Peyer's patch (tissue), 4 donors: ENCODE measurements at places on chromosomes 7 and 10. TPM values are rescaled to one million over a fixed set of nuclear protein-coding genes. Genes with fewer than 3 reads are reported as not detected.

The SPAM1 gene
- not detected for total RNA-seq

The CPVL gene
- total RNA-seq = 2.5 TPM

The ZNF680 gene
- total RNA-seq = 9.1 TPM

The AMZ1 gene
- total RNA-seq = not detected

The ZNF786 gene
- total RNA-seq = 8.6 TPM

The SPDYE2B gene
- total RNA-seq = not detected

The CLCN1 gene
- total RNA-seq = not detected

The SCART1 gene
- 1.9 TPM for total RNA-seq

- H3K36me3 ChIP-seq = no peaks in the 10 kb centered on the region
- H3K27ac ChIP-seq = no peak overlapping the region
- H3K4me1 ChIP-seq = no peaks in the 10 kb centered on the region
- DNase-seq = no peak
Measured at GRCh38 chr7:11650500-11650899, 181.5 kb downstream of the THSD7A start.

- H3K27me3 ChIP-seq = no peaks in the 10 kb centered on the region
- no peak overlapping the region for H3K27ac ChIP-seq
- peaks cover 28% of the 10 kb centered on the region for H3K36me3 ChIP-seq
- DNase-seq = peak; percentile 34
- H3K4me1 ChIP-seq = no peaks in the 10 kb centered on the region
Measured at GRCh38 chr7:47337531-47337930, 244.4 kb downstream of the TNS3 start.

- no peak for DNase-seq
- H3K27ac ChIP-seq = no peak overlapping the region
- no peaks in the 10 kb centered on the region for H3K27me3 ChIP-seq
- H3K36me3 ChIP-seq = no peaks in the 10 kb centered on the region
- no peaks in the 10 kb centered on the region for H3K4me1 ChIP-seq
Measured at GRCh38 chr10:112082120-112082519, 101.4 kb downstream of the GPAM start.

DNA sequence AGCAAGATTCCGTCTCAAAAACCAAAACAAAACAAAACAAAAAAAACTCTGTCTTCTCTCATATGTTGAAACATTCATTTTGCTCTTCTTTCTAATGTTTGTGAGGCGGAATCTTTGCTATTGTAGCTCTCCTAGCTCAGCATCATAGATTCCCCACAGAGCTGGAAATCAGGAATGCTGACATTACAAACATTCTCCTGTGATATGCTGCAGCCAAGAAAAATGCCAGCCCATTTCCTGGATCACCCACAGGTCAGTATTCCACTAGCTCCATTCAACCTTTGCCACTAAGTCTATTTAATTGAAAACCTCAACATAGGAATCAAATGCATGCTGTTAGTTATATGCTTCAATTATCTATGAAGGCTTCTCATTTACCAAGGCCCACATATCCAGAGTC is 186.3 kb downstream of the IPMK start:
- no peaks in the 10 kb centered on the region for H3K36me3 ChIP-seq
- H3K27ac ChIP-seq = no peak overlapping the region
- DNase-seq = no peak
- no peaks in the 10 kb centered on the region for H3K27me3 ChIP-seq
- no peak overlapping the region for H3K4me3 ChIP-seq
- H3K4me1 ChIP-seq = no peaks in the 10 kb centered on the region

- no peak overlapping the region for H3K27ac ChIP-seq
- no peak overlapping the region for H3K4me3 ChIP-seq
- no peaks in the 10 kb centered on the region for H3K36me3 ChIP-seq
- no peaks in the 10 kb centered on the region for H3K27me3 ChIP-seq
Measured at GRCh38 chr7:81776161-81776560, 6.3 kb upstream of the HGF start.

GRCh38 chr10:79158402-79159097 is 89.8 kb downstream of the ZMIZ1 start:
- no peaks in the 10 kb centered on the region for H3K36me3 ChIP-seq
- DNase-seq = no peak

DNA sequence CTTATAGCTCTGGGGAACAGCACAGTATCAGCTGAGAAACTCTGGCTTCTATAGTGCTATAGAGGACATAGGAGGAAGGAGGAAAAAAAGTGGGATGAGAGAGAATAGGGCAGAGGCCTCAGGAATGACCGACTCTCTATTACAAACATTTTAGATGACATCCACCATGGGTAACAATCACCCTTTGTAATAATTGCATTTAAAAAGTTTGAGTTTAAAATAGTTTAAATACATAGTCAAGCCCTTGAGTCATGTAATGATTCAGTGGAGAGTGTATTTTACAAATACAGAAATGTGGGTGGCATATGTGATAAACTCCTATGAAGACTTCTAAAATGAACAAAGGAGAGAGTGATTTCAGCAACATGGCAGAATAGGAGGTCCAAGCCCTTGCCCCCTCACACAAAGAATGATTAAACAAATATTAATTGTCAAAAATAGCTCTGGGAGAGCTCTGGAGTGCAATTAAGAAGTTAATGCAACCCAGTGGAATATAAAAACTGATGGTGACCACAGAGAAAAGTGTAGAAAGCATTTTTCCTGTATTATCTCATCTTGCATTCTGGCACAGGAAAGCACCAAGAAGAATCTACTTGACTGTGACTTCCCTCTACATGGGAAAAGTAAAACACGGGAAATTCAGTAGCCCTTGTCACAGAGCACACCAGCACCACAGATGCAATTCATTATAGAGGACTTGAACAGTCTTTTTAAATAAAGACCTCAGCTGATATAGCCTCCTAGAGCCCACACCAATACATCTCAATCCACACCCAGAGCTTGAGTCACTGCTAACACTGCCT is 569.0 kb upstream of the SORCS1 start:
- H3K36me3 ChIP-seq = no peaks in the 10 kb centered on the region
- no peak overlapping the region for H3K4me3 ChIP-seq
- no peaks in the 10 kb centered on the region for H3K27me3 ChIP-seq
- DNase-seq = no peak

DNA sequence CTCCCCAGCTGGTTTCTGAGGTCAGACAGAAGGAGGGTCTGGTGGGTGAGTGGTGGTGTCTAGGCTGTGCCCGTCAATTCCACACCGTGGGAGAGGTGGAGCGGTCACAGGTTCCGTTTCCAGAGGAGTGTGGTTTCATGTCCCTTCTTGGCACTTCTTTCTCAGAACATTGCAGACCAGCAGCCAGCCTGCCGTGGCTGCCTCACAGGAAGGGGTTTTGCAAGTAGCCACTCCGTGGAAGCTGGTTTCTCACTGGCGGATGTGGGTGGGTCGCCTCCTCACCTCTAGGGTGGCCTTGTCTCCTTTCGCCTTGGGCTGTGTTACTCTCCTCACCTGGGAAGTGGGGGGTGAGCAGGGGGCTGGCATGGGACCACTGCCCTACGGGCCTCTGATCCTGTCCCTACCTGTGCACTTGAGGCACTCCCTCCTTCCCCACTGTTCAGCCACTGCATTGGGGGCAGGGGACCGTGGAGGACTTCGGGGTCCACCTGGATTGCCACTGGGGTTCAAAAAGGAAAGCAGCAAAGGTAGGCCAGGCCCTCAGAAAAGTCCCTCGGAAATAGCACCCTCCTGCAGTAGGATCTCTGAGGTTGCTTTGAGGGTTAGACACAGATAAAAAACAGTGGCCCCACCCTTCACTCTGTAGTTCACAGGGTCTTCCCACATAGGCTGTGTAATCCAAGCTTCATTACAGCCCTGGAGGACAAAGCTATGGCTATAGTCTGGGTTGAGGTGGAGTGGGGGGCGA is 33.9 kb downstream of the TSPAN14 start:
- H3K36me3 ChIP-seq = no peaks in the 10 kb centered on the region
- peaks cover 2% of the 10 kb centered on the region for H3K4me1 ChIP-seq
- H3K27ac ChIP-seq = no peak overlapping the region

DNA sequence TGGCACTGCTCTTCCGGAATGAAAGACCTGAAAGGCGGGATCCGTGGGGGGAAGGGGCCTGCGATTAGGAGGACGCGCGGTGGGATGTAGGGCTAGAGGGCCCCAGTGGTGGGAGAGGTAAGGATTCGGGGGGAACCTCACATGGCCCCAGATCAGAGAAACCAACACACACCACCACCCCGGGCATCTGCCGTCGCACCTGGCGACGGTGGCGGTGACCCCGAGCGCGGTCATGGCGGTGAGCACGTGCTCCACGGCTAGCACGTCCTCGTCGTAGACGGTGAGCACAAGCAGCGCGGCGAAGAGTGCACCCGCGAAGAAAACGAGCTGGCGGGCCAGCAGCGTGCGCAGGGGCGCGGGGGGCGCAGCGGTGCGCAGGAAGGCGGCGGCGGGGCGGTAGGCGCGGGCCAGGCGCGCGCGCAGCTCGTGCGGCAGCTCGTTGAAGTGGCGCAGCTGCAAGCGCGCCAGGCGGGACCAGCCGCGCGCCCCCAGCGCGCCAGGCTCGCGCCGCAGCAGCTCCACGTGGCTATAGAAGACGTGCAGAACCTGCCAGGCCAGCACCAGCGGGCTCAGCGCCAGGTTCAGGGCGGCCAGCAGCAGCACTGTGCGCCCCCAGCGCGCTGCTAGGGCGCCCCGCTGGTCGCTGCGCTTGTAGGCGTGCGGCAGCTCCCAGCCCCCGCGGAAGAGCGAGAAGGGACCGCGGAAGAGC is 5.7 kb downstream of the ATG9B start:
- no peak for DNase-seq
- peaks cover 6% of the 10 kb centered on the region for H3K4me1 ChIP-seq
- peak overlapping the region; percentile 3 for H3K27ac ChIP-seq
- no peaks in the 10 kb centered on the region for H3K36me3 ChIP-seq

DNA sequence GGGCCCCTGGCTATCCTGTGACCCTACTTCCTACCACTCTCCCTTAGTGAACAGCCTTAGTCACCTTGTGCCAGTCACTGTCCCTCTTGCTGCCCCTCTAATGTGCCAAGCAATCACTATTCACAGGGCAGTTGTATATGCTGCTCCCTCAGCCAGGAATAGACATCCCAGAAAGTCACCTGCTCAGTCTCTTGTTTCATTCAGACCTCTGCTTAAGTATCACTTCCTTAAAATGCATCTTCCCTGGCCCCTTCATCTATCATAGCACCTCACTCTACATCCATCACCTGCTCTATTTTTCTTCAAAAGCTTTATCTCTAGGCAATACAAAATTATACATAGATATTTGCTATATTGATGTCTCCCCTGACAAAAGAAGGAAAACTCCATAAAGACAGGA is 328.4 kb upstream of the NFE2L3 start:
- H3K27me3 ChIP-seq = no peaks in the 10 kb centered on the region
- no peaks in the 10 kb centered on the region for H3K36me3 ChIP-seq
- no peak overlapping the region for H3K27ac ChIP-seq
- H3K4me1 ChIP-seq = no peaks in the 10 kb centered on the region
- H3K4me3 ChIP-seq = no peak overlapping the region
- no peak for DNase-seq

DNA sequence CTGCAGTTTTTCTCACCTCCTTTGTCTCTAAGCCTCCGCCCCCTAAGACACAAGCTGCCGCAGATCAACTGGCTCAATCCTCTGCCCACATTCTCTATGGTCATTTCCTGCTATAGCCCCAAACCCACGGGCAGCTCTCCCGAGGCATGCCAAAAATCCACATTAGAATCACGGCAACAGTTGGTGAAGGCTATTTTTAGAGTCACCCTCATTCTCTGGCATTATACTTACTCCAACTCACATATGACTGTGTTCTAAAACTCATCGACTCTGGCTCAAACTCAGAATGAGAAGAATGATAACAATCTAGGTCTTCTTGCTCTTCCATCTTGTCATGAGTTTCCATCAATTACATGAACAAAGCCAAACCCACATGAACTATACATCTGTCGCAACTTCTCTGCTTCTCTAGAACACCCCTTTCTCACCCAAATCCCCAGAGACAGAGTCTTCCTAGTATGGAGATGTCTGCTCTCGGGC is 10.9 kb upstream of the KIAA1549 start:
- no peaks in the 10 kb centered on the region for H3K4me1 ChIP-seq
- H3K36me3 ChIP-seq = no peaks in the 10 kb centered on the region
- no peak overlapping the region for H3K27ac ChIP-seq
- no peaks in the 10 kb centered on the region for H3K27me3 ChIP-seq

- H3K4me1 ChIP-seq = no peaks in the 10 kb centered on the region
- H3K36me3 ChIP-seq = no peaks in the 10 kb centered on the region
- no peaks in the 10 kb centered on the region for H3K27me3 ChIP-seq
Measured at GRCh38 chr10:99548041-99548530, 15.3 kb downstream of the NKX2-3 start.

- DNase-seq = no peak
- no peak overlapping the region for H3K4me3 ChIP-seq
- no peaks in the 10 kb centered on the region for H3K36me3 ChIP-seq
- peaks cover 4% of the 10 kb centered on the region for H3K4me1 ChIP-seq
- no peak overlapping the region for H3K27ac ChIP-seq
Measured at GRCh38 chr7:143038635-143039034, 11.7 kb upstream of the OR9A2 start.

GRCh38 chr10:102675011-102675665 is 30.9 kb downstream of the TRIM8 start:
- no peaks in the 10 kb centered on the region for H3K27me3 ChIP-seq
- DNase-seq = no peak
- H3K27ac ChIP-seq = peak overlapping the region; percentile 49
- H3K4me1 ChIP-seq = no peaks in the 10 kb centered on the region

DNA sequence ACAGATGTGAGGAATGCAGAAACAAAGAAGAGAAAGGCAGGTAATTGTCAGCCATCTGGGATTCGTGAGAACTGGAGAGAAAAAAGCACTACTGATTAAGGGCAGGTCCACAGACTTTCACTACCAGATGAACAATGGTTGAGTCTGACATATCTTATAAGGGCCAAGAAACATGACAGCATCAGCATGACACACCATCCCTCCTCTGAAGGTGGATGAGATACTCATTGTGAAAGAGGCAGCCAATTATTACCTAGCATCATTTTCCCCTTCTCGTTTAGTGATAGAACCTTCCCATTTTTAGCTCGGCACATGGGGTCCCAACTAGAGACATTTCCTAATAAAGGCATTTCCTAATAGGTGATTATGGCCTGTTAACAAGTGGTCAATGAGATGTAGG is 19.2 kb upstream of the MET start:
- H3K4me1 ChIP-seq = no peaks in the 10 kb centered on the region
- H3K27me3 ChIP-seq = no peaks in the 10 kb centered on the region
- H3K4me3 ChIP-seq = no peak overlapping the region
- H3K27ac ChIP-seq = no peak overlapping the region
- DNase-seq = no peak

GRCh38 chr10:120586471-120586872 is 129.4 kb downstream of the PLPP4 start:
- no peak for DNase-seq
- H3K27ac ChIP-seq = no peak overlapping the region
- no peaks in the 10 kb centered on the region for H3K4me1 ChIP-seq
- H3K36me3 ChIP-seq = no peaks in the 10 kb centered on the region

- H3K27ac ChIP-seq = no peak overlapping the region
- no peak overlapping the region for H3K4me3 ChIP-seq
- H3K4me1 ChIP-seq = no peaks in the 10 kb centered on the region
- no peaks in the 10 kb centered on the region for H3K36me3 ChIP-seq
- no peak for DNase-seq
Measured at GRCh38 chr10:55091691-55092328, 290.8 kb upstream of the PCDH15 start.

DNA sequence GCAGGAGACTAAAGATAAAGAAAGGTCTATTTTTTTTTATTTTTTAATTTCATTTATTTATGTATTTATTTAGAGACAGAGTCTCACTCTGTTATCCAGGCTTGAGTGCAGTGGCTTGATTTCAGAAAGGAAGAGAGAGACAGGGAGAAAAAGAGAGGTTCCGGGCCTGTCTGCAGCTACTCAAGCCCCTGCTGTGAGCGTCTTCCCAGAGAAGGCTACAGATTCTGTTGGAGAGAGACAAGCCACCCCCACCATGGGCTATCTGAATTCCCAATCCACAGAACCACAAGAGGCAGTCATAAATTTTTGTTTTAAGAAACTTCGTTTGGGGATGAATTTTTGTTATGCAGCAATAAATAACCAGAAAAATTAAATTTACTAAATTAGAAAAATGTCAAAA is 68.1 kb downstream of the CALN1 start:
- H3K27me3 ChIP-seq = no peaks in the 10 kb centered on the region
- H3K27ac ChIP-seq = no peak overlapping the region
- H3K36me3 ChIP-seq = no peaks in the 10 kb centered on the region
